Smooth muscle cell of the pulmonary artery (primary cell): ENCODE measurements at places on chromosomes 11 and 22. TPM values are rescaled to one million over a fixed set of nuclear protein-coding genes. Genes with fewer than 3 reads are reported as not detected.

Gene SART1
- 28.2 and 31.3 TPM in 2 replicates for total RNA-seq

Gene APOL1
- total RNA-seq, result 68.4 and 93.8 TPM in 2 replicates

Gene SMTNL1
- not detected in 2 replicates for total RNA-seq

Gene CCDC81
- total RNA-seq, result 2.8 and 4.2 TPM in 2 replicates

Gene GRM5
- total RNA-seq, result under 0.01 and 0.10 TPM in 2 replicates

Gene JRKL
- 13.9 and 20.3 TPM in 2 replicates for total RNA-seq
